Stimulated activated CD8-positive, alpha-beta memory T cell treated with anti-CD3 and anti-CD28 coated beads, Interleukin-4, amount 100 ng/mL, for 48 hours (primary cell): ENCODE measurements at places on chromosomes 5 and 9.

- no peak for DNase-seq
Measured at GRCh38 chr5:109003928-109004327, 256.2 kb downstream of the FER start.

DNA sequence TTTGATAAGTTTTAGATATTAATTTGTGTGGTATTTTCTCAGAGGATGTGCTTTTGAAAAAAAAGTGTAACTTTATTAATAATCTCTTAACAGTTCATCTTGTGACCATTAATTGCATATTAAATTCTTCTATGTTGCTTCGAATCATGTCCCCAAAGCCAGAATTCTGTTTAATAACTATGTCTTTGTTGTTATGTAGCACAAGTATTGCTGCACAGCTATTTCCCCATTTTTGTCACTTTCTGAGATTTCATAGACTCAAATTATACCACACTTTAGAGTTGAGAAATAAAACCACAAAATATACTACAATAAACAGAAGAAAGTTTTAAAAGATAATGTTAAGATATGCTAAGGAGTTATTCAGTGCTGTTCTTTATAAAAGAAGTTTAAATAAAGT is 2.8 kb downstream of the MEF2C start:
- no peak for DNase-seq

DNA sequence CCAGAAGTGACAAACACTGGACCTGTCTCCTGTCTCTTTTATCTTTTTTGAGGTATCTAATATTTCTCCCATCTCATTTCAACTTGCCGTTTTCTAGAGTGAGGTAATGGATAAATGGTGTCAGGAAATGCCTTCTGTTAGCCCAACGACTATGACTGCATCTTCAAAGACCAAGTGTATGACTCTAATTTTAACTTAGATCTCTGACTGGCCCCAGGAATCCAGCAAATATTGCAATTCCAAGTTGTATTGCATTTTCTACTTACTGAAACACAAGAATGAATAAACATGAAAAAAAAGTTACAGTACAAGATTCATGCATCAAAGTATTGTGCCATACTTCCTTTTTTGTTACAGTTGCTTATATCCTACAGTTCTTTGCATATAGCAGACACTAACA is 26.3 kb downstream of the SLC28A3 start:
- DNase-seq: no peak

GRCh38 chr9:24841993-24842392 is 296.3 kb upstream of the IZUMO3 start:
- no peak for DNase-seq

GRCh38 chr5:2311851-2312250 is 429.1 kb upstream of the IRX4 start:
- DNase-seq: no peak

- DNase-seq: peak; percentile 90
Measured at GRCh38 chr9:123929870-123930831, at the start of gene DENND1A. Gene DENND1A, minus strand, starts transcription at chr9:123930126. Its CDS starts 221 bp downstream, at chr9:123929905.

DNA sequence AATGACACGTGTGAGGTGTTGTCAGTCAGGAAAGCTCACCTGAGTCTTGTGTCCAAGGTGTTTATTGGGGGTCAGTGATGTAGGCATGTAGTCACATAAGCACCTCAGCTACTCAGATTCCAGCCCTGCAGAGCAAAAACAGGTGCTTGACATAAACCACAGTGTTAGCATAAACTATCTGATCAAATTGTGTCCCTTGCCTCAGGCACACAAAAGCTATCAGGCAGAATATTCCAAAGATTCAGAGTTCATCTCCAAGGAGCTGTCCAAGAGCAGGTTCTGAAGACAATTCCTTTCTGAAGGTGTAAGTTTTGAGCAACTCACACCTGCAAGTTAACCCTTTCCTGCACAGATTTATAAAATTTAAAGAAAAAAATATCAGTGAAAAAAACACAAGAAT is 102.2 kb upstream of the ITGA1 start:
- DNase-seq: no peak

- no peak for DNase-seq
Measured at GRCh38 chr5:109529987-109530386, 120.2 kb upstream of the PJA2 start.

- no peak for DNase-seq
Measured at GRCh38 chr9:68749579-68750159, 44.6 kb downstream of the PIP5K1B start.

DNA sequence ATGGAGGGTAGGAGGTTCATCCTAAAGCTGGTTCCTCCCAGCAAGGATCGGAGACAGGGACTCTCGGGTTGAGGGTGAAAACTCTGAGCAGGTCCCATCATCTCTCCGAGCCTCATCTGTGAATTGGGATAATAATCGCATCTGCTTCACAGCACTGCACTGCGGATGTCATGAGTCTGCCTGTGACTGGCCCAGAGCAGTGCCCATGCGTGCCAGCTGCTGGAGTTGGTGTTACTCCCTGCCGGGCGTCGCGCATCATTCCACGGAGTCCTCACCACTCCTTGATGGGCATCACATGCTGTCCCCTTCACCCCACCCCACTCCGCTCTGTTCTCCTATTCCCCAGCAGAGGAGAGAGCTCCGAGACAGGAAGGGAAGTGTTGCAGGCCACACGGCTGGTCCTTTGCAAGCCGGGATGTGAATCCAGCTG is 35.1 kb upstream of the ORM1 start:
- DNase-seq: no peak

- no peak for DNase-seq
Measured at GRCh38 chr5:73940026-73940425, 314.0 kb downstream of the ARHGEF28 start.

DNA sequence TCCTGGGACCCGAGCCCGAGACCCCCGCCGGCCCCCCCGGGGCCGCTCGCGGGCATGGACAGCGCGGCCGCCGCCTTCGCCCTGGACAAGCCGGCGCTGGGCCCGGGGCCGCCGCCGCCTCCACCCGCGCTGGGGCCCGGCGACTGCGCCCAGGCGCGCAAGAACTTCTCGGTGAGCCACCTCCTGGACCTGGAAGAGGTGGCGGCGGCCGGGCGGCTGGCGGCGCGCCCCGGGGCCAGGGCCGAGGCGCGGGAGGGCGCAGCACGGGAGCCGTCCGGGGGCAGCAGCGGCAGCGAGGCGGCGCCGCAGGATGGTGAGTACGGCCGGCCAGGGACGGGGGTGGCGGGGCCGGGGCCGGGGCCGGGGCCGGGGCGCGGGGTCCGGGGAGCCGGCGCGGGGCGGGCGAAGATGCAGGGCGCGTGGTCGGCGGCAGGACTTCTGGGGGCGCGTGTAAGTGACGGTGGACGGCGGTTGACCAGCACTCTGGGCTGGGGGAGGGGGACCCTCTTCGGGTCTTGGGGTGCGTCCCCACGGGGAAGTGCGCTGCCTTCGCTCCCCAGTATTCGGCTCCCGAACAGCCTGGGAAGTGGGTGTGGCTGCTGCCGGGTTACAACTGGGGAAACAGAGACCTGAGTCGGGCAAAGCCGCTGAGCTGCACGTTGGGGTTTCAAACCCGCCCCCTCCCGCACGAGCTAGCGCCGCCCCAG is 520 bp downstream of the PRRX2 start:
- no peak for DNase-seq

DNA sequence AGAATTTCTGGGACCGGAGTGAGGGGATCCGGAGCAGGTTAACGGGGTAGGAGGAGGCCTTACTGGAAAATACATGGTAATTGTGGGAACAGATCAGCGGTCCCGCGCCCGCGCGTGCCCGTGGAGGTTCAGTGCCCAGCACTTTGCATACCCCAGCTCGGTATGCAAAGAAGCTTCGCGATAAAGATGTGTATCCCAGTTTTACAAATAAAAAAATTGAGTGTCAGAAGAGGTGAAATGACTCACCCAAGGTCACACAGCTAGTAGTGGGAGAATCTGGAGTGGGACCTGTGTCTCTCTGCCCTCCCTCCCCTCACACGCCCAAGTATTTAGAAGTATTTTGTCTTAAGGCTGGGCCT is 967 bp downstream of the NEURL1B start:
- no peak for DNase-seq

GRCh38 chr9:2465516-2465915 is 156.1 kb upstream of the VLDLR start:
- no peak for DNase-seq

- no peak for DNase-seq
Measured at GRCh38 chr5:163963881-163964280, 458.5 kb downstream of the MAT2B start.

DNA sequence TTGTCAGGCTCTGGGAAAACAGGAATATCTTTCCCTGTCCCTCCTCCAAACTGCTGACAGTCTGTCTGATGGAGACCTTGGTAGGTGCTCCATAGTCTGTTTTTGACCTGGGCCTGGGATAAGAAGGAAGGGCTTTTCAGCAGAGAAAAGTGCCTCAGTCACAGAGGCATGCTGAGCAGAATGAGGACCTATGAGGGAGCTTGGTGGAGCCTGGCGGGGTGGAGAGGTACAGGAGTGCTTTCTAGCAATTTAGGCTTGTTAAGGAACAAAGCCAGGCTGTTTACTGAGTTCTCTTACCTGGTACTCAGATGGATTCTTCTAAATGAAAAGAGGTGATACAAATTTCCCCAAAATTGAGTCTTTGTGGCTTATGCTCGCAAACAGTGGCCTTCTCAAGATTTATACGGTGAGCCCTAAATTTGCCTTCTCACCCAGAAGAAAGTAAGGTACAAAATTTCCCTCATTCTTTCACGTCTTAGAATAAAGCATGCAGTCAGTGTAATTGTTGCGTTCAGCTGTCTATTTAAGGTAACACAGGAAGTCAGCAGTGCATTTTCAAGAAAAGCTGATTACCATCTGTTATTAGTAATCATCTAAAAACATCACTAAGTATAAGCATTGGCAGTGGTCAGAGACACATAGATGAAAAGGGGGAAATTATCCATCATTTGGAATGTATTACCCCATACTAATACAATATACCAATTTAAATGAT is 28.6 kb upstream of the IL13 start:
- DNase-seq: no peak

- DNase-seq: no peak
Measured at GRCh38 chr5:8861764-8862163, 684.1 kb downstream of the SEMA5A start.
